ENCODE measurements at places on chromosomes 5 and 9. TPM values are rescaled to one million over a fixed set of nuclear protein-coding genes. Genes with fewer than 3 reads are reported as not detected.

BTNL8 gene
- 0.81 TPM for total RNA-seq

DNA sequence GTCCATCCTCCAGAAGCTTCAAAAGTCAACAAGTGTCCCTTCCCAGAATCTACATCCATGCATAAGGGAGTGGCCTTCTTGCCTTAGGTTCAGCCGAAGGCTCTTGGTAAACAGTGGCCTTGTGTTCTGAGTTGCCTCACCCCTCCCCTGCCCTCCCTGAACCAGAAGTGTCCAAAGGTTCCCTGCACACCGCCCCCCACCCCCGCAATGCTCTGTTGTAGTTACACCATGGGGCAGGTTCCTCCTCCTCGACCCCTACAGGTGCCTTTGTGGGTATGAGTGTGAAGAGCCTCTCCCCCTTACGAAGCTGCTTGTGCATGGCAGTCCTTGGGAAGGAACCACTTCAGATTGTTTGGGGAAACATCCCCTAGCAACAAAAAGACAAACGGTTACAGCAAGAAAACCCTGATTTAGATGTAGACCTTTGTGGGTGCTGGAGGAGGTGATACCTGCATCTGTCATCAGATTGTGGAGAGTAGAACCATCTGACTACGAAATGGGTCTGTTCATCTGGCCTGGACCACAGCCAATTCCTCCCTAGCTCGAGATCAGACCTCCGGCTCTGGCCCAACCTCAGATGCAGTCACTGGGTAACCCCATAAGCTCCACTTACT lies 7.1 kb downstream of the SPACA9 start:
- no peak for ATAC-seq

PNPLA7 gene
- 9.2 TPM for total RNA-seq

GRCh38 chr9:80874276-80874675 lies 815.1 kb downstream of the TLE1 start:
- ATAC-seq, result no peak

MORN5 gene
- total RNA-seq, result not detected

DNA sequence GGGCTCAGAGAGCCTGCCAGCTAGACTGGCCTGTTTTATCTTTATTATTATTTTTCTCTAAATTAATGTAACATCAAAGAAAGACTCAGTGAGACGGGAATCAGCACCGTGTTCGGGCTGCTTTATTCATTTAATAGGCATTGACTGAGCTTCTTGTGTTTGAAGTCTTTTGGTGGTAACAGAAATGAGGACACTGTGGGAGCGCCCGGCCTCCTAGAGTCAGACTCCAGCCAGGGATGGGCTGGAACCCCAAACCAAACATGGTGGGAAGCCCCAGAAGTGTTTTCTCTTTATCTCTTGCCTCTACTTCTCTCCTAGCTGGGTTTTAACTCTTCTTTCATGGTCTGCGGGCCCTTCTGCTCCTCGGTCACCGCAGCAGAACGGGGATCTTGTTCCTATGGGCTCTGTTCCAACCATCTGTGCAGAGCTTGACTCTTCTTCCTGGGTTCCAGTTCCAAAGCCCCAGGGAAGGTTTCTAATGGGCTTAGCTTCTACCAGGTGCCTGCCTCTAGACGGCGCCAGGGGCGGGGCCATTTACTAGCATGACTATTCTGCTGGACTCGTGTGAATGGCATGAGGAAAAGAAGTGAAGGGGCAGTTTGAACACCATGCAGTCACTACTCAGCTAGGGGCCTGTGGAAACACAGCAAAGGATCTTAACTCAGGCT lies 123.8 kb downstream of the FGF18 start:
- ATAC-seq, result no peak

DNA sequence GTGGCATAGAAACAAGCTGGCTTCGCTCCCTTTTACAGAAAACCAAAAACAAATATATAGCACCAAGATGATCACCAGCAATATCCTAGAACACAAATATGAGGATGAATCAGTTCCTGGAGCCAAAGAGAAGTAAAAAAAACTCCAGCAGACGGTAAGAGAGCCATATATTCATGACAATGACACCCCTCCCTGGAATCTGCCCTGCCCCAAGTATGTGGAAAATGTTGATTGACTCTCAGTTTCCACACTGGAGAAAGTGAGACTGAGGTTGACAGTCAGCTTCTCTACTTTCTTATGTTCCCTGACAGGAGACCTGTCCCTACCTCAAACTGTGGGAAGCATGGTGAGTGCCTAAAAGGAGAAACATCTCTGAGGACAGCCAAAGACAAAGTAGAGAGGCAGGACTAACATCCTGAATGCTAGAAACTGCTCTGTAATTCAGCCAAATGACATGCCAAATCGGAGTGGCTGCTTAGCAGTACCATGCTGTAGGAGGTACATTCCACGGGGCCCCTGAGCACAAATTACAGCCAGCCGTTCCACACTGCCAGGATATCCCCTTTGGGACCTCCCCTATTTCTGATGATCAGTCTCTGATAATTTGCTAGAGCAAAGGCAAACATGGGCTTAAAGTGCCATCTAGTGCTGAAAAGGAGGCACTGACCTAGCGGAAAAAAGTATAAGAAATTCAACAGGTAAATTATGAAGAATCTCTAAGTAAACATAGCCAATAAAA lies 424.0 kb upstream of the RGMB start:
- no peak for ATAC-seq

DNA sequence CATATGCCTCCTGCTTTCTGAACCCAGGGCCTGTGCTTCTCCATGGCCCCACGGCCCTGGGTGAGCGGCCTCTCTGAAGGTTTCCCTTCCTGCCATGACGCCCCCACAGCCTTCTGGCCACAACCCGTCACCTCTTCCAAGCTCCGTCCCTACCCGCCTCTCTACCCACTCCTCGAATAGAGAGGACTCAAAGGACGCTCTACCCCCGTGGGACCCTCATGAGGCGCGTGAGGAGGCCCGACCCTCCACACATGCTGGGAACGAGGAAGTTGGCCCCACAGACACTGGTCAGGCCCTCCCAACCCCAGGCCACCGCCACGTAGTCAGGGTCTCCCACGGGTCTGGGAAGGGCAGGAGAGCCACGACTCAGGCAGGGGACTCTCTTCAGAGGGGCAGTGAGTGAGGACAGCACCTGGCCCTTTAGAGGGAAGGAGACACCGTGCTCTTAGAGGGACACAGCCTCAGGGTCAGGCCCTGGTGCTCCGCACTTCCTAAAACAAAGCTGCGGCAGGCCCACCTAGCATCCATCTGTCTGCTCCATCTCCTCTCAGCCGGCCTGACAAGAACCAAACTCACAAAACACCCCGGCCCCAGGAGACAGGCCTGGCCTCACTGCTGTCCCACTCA lies 5.3 kb downstream of the BRD3 start:
- no peak for ATAC-seq

KIAA1958 gene
- 4.2 TPM for total RNA-seq

FBLL1 gene
- not detected for total RNA-seq

- no peak for ATAC-seq
These were observed 225.8 kb downstream of the MEF2C start for GRCh38 chr5:88657136-88657535.

DNA sequence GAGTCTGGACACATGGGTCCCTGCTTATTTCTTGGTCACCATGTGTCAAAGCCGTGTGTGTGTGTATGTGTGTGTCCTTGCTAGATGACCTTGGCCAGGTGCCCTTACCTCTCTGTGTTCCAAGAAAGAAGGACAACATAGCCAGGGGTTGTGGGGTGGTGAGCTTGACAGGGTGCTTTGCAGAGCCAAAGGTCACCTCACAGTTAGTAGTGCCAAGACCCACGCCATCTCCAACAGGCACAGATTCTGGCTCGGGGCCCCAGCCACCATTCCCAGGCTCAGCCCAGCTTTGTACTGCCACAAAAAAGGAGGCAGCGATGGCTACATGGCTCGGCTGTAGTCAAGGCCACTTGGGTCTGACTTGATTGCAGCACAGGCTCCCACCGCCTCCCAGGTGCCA lies 39.5 kb downstream of the CXXC5 start:
- no peak for ATAC-seq

Measured in gastroesophageal sphincter (tissue), 4 donors.